ENCODE measurements at places on chromosomes 13 and 19.

GRCh38 chr13:37950016-37950415 is 80.4 kb upstream of the TRPC4 start:
- DNase-seq, result no peak

DNA sequence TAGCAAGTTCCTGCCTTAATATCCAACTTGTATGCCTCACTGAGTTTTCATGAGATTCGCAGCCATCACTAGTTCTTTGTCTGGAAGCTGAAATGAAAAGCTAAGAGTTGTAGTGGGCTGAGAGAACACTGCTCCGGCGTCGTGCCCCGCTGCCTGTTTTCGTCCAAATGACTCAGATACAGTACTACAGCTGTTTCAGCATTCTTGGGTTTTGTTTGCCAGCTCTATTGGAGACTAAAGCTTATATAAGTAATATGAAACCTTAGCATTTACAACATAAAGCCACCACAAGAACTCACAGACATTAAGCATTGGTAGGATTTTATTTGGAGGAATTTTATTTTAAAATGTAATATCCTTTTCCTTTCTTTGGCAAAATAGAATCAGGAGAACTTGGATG is 299.7 kb downstream of the DLEU7 start:
- DNase-seq, result no peak

- DNase-seq, result no peak
Measured at GRCh38 chr19:8126008-8126407, 23.4 kb downstream of the FBN3 start.

DNA sequence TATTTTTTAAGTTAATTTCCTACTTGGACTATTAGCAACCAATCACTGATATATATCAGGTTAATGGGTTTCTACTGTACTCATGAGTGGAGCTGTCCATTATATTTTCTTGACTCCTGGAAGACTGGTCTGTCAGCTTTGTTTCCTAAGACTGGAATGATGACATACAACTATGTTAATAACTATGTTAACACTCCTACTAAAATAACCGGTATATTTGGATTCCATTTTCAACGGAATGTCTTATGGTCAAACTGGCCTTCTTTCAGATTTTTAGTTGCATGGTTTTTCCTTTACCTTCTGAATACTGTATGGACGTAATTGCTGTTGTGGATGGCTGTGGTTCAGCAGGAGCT is 45.8 kb upstream of the GPI start:
- no peak for DNase-seq

- peak; percentile 39 for DNase-seq
Measured at GRCh38 chr13:59531571-59532091, 632.1 kb downstream of the DIAPH3 start.

DNA sequence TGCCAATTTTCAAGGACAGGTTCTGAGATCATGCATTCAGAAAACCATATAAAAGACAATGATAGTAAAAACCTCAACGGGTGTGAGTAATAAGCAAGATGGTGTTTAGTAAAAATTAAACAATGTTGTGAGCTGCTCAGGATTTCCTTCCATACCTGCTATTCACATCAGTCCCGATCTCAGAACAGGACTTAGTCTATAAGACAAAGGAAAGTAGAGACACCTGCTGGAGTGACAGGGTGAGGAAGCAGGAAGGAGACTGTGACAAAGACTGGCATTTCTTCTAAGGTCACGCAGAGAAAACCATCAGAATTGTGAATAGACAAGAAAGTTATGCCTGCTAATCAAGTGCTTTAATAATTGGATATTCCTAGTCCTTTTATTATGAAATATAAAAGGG is 648.0 kb downstream of the DACH1 start:
- DNase-seq, result no peak

- no peak for DNase-seq
Measured at GRCh38 chr13:20446405-20446804, 79.3 kb downstream of the CRYL1 start.

DNA sequence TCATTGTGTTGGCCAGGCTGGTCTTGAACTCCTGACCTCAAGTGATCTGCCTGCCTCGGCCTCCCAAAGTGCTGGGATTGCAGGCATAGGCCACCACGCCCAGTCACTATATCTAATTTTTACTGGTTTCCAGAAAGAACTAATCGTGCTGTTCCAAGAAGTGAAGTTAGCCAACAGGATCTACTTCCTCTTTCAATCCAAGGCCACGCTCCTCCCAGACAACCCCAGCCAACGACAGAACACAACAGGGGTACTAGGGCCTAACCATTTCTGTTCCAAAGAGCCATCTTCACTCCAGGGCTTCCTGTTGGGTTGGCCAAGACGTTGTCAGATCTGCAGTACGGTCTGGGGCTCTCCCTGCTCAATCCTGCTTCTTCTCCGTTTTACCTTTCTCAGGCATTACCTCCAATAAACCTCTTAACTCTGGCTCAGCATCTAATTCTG is 7.0 kb upstream of the LSM14A start:
- DNase-seq, result no peak

GRCh38 chr13:65143920-65144319 is 2086.2 kb downstream of the PCDH9 start:
- no peak for DNase-seq

- DNase-seq, result no peak
Measured at GRCh38 chr13:27391471-27391870, 32.9 kb upstream of the GTF3A start.

GRCh38 chr19:30151081-30151480 is 209.0 kb downstream of the URI1 start:
- DNase-seq, result no peak

DNA sequence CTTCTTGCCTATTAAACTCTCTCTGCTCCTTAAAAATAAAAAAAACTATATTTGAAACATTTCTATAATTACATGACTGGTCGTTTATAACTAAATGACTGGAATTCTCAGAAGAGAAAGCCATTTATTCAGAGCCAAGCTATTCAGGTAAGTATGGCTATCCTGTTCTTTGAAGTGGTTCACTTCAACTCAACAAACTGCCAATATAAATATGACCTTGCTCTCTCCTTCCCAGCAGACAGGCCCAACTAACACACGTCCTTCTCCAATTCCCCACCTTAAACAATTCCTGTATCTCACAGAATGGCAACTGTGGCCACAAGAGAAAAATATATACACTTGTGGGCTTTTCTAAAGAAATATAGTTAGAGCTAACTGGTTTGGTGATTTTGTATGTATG is 153.9 kb downstream of the MIPEP start:
- DNase-seq, result no peak

- no peak for DNase-seq
Measured at GRCh38 chr13:71067165-71067815, 799.7 kb downstream of the DACH1 start.

DNA sequence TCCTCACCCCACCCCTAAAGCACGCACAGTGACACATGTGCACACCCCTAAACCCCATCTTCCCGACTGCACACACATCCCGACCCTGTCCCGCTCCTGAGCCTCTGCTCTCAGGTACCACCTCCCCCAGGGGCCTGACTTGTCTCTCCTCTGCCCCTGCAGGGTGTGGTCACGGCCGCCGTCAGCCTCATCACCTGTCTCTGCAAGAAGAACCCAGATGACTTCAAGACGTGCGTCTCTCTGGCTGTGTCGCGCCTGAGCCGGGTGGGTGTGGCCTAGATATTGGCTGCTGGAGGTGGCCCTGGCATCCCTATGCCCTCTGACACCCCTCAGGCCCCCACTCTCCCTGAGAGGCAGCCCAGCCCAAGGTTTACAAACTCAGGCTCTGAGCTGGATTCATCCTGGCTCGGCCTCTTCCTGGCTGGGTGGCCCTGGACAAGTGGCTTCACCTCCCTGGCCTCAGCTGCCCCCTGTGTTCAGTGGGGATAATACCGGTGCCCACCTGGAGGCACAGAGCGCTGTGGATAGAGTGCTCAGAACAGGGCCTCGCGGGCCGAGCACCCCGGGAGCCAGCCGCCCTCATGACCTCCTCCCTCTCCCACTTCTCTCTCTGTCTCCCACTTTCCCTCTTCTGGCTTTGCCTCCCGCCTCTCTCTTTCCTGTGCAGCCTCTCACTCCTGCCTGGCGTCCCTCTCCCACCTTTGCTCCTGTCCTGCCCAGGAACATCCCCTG is 20.1 kb downstream of the FUZ start:
- DNase-seq, result no peak

GRCh38 chr13:34886121-34886875 is 55.8 kb upstream of the NBEA start:
- no peak for DNase-seq

GRCh38 chr13:42885325-42885724 is 103.9 kb downstream of the FAM216B start:
- DNase-seq, result no peak

- no peak for DNase-seq
Measured at GRCh38 chr13:27276188-27276587, 5.6 kb downstream of the RASL11A start.

DNA sequence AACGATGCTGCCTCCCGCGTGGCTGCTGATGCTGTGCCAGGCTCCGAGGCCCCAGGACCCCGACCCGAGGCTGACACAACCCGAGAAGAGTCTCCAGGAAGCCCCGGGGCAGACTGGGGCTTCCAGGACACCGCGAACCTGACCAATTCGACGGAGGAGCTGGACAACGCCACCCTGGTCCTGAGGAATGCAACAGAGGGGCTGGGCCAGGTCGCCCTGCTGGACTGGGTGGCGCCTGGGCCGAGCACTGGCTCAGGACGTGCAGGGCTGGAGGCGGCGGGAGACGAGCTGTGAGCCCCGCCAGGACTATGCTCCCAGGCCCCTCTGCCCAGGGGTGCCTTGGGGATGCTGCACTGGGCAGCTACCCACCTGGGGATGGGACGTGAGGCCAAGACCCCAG is 10.7 kb downstream of the SIRT6 start:
- no peak for DNase-seq

GRCh38 chr13:80462037-80462436 is 121.1 kb upstream of the SPRY2 start:
- DNase-seq, result no peak

DNA sequence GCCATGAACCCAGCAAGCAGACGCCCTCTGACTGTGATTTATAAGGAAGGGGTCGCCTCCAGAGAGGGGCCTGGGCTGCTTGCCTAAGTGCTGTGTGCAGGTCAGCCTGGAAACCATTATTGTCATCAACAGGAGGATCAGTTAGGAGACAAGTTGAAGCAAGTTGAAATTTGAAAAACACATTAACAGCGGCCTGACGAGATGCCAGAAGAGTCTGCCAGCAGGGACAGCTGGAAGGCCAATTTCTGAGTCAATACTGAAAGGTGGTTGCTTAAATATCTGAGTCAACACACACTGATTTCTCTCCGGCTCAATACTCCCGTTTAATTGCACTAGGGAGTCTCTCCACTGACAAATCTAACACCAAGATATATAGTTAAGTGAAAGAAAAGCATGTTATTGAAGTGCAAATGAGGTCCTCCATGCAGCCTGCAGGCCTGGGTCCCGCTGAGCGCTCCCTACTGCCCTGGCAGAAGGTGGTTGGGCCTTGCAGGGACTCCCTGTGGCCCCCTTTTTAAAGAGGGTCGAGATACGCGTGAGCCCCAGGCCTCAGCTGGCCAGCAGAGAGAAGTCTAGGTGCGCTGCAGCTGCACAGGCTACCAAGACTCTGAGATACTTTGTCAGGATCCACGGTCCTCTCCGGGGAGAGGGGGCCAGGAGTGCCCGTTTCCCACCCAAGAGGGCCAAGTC is 91.1 kb downstream of the RNASEH2B start:
- no peak for DNase-seq

DNA sequence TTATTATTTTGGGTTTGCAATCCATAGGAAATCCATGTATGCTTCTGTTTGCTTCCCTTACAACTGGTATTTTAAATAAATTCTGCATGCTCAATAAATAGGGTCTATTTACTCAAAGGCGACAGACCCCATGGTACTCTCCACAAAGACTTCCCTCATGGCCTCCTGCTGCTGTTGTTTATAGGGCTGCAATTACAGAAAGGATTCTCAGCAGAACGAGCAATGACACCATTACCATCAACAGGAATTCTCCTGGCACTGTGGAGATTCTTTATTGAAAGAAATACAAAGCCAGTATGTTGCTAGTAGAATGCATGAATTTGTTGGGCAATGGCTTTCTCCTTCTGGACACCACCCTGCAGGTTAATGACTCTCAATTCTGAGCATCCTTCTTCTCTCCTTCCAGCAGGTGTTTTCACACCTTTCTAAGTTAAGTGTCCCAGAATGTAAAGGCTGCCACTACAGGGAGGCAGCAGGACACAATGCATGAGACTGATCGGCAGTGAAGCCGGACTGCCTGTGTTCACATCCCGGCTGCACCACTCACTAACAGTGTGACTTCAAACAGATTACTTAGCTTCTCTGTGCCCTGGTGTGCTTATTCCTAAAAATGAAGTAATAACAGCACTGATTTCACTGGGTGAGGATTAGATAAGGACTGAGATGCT is 360.2 kb downstream of the DNAJC15 start:
- no peak for DNase-seq

GRCh38 chr13:48437371-48437770 is 24.5 kb upstream of the LPAR6 start:
- DNase-seq, result peak; percentile 58

DNA sequence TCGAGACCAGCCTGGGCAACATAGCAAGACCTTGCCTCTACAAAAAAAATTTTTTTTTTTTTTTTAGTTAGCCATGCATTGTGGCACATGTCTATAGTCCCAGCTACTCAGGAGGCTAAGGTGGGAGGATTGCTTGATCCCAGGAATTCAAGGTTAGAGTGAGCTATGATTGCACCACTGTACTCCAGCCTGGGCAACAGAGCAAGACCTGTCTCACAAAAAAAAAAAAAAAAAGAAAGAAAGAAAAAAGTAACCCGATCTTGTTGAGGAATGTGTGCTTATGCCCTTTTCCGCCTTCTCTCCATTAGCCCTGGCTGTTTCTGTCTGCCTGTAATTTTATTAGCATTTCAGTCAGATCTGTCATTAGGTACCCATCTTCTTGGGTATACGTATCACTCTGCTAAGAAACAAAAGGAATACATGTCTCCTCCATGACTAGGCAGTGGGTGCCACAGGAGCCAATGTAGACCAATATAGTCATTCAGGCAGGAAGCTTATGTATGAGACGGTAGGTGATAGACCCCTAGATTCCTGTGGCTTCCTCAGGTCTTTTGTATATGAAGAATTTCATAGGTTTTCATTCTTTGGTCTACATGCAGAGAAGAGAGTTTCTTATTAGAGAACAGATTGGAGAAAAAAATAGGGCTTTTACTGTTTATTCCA is 59.6 kb upstream of the NPAS1 start:
- DNase-seq, result no peak

DNA sequence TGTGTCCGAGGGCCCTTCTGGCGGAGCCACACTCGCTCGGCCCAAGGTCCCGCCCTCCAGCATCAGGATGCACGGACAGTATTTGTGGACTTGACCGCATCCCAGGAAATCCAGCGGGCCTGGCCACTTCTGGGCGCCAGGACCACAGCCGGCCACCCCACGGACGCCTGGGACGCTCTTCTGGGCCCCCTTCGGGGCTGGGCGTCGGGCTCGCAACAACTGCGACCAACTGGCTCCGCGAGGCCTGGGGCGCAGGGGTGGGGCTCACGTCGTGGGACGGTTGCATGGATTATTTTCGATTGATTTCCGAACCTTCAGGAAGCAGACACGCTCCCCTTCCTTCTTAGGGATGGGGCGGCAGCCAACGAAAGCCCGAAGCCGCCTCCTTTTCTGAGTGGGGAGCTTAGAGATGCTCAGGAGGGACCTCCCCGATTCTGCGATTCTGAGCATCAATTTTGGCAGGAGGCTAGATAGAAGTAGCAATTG is 521 bp upstream of the NUP58 start:
- no peak for DNase-seq

- DNase-seq, result no peak
Measured at GRCh38 chr13:20303636-20304035, 71.5 kb upstream of the GJB6 start.

- no peak for DNase-seq
Measured at GRCh38 chr13:26929971-26930730, 169.6 kb upstream of the GPR12 start.

- peak; percentile 81 for DNase-seq
Measured at GRCh38 chr13:100131863-100132574, 43.1 kb downstream of the PCCA start.
